ENCODE measurements at places on chromosomes 5 and 9.

DNA sequence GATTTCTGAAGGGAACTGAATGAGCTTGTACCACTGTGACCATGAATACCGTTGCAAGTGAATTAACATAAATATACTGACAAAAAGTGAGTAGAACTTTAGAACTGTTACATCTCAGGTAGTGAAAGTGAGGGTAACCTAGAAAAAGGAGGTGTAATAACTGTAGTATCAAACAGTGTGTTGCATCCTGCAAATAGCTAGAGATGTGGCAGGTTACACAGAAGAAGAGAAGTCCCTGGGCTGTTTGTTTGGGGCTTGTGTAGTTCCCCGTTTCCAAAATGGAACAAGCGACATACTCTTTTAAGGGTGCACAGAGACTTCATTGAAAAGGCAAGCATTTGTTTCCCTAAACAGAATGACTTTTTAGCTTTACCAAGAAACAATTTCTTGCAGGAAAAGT, 214.8 kb downstream of the NR3C1 start:
- no peak for DNase-seq

GRCh38 chr9:94867281-94867841, 140.9 kb downstream of the AOPEP start:
- DNase-seq, result no peak

DNA sequence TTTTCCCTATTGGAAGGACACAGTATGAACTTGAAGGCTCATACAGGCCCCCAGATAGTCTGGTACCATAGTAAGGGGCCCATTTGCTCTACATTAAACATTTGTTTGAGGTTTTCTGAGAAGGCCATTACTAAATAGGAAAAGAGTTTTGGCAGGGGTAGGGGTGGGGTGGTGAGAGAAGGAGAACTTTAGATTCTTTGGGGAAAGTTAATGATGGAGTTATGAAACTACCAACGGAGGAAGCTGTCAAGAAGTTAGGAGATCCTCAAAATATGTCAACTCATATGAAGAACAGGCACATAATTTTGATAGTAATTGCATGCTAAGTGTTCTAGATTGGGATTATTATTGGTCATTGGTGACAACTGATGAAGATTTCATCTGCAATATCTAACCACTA, 114.7 kb downstream of the TAF11L14 start:
- DNase-seq, result no peak

DNA sequence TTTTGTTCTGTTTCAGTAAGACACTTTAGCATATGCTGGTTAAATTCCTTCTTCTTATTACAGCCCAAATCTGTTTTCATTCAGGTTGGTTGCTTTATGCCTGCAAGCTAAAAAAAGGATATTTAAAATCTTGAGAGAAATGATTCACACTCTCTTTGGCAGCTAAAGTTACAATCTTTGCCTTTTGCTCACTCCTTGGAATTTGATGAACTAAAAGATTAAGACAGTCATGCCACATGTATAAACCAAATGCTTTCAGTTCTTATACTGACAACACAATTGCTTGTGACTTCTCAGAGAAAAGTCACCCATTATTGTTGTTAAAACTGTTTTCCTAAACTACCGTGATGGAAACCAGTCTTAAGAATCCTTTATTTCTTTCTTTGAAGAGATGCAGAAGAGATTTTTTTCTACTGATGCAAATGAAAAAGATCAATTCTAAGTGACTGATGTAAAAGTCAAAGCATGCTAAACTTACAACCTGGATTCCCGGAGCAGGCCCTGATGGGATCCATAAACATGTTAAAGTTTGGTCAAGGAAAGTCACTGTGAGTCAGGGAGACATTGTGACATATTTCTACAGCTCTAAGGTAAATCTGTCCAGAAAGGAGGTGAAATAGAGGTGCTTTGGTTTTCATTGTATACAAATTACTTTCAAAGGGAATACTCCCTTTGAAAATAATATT, 144.2 kb upstream of the CDH10 start:
- no peak for DNase-seq

DNA sequence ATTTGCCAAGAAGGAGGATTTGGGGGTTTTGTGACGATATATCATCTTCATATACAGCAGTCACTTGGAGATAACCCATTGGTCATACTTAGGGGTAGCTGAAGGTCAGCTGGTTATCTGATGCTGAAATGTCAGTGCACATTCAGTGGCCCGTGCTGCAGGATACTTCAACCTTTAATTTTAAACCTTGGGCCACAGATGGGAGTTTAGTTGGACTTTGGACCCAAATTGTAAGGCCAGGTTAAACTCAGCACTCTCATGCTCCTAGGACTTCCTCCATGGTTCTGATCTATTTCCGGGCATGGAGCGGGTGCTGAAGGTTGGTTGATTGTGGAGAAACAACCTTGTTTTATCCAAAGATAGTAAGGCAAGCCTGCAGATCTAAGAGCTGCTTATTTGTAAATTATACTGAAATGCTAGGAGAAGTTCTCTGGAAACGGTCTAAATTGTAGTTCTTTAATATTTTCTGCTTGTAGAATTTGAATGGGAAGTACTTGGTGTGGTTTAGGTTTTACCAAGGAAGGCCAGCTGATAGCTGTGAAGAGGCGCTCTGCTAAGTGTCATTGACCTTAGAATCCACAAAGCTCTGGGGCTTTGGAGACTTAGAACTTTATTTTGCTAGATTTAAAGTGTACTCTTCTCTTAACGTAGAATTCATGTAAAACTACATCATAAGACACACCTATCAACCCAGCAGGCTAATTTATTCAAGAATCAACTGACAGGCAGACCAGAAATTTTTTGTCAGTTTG, 38.6 kb downstream of the SLC44A1 start:
- no peak for DNase-seq

- DNase-seq, result no peak
These were observed 7.6 kb upstream of the AHRR start for GRCh38 chr5:313806-314376.

DNA sequence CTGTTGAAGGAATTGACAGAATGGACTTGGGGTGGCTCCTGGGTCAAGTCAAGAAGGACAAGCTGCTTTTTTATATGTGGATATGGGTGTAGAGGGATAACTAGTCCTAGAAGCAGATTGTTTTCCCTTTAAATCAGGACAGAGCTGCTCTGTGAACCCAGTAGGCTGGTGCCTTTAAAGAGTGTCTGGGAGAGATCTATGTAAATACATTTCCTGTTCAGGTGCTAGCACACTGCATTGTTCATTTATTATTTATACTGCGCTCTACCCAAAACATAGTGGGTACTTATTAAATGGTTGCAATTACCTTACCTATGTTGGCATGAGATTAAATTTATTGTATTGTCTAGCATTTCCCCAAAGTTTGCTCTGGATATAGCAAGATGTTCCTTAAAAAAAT, 86.6 kb upstream of the EQTN start:
- no peak for DNase-seq

GRCh38 chr5:132182359-132183040, 45.2 kb downstream of the P4HA2 start:
- no peak for DNase-seq

DNA sequence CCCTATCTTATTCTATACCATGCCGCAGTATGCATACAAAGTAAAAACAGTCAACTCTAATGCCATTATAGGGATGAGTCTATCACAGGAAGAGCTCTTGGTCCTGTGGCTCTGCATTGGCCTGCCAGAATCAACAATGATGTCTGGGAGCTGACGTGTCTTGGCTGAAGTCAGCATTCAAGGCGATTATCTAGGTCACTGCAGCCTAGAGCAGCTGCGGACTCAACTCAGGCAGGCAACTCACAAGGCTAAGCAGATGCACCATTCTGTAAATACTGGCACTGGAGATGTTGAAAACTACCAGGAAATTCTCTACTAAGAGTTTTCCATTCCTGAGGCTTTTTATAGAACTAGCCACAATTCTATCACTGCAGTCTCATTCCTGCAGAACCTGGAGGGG, 13.3 kb downstream of the SPATA9 start:
- DNase-seq, result no peak

GRCh38 chr9:93458712-93459111, 5.3 kb upstream of the FAM120AOS start:
- DNase-seq, result no peak

DNA sequence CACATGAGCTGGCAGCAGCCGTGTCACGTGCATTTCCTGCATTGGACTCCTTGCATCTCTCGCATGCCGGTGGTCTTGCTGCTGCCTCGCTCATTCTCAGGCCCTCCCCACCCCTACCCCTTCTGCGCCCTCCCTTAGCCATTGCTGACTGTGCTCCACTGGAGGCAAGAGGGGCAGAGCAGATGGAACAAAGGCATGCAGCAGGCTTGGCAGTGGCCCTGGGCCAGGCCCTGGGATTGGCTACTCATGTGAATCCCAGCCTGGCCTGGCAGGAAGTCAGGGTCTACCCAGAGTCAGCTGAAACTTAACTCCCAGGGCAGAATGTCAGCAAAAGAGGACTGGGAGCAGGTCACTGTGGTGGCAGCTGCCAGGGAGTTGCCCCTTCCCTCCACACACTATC, 62.3 kb downstream of the TSTD2 start:
- no peak for DNase-seq

DNA sequence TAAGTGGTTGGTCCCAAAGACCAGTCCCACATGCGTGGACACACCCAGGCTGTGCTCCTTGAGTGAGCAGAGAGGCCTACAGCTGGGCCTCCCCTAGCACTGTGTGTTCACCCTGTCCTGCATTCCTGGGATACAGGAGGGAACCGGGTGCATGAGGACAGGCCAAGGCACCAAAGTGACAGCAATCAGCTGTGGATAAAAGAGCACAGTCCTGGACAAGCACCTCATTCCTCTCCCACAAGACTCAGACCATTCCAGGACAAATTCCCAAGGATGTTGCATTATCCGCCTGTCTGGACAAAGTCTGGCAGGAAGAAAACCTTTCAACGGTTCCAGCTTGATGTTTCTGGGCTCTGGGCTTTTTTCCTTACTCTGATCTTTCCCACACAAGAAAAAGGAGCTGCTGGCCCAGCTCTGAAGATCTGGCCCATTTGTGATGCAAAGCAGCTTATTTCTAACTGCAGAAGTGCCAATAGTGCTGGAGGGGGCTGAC, 273.2 kb downstream of the ENC1 start:
- DNase-seq, result no peak

DNA sequence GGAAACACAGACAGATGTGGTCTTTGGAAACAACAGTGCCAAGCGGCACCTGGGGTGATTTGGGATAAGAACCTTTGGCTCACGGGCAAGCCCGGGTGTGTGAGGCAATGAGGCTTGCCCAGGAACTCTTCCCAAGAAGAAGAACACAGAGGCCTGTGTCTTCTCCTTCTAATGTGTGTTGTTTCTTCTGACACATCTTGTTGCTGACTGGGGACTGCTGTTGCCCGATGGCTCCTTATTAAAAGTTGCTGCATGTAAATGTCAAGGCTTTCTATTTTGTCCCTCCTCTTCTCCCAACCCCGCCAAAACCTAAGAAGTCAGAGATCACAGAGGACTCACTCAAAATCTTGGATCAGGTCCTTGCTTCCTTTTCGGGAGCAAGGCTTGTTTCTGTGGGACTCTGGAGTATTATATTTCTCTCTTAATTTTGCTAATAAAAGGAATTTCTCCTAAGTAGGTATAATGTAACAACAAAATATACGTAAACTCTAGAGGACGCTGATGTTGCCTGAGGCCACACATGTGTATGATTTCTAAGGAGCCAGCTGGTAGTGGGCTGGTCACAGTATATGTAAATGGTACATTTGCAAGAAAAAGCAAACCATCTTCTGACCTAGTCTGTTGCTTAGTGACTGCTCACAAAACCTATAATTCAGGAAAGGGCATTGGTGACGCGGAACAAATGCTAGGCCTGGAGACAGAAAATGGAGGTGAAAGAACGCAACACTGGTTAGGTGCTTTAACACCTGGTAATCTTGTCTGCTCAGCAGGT, 232.5 kb downstream of the GADD45G start:
- DNase-seq, result no peak

GRCh38 chr9:21744841-21745240, 57.6 kb upstream of the MTAP start:
- DNase-seq, result no peak

- DNase-seq, result no peak
These were observed 103.6 kb downstream of the HSPA4 start for GRCh38 chr5:133155326-133155969.

DNA sequence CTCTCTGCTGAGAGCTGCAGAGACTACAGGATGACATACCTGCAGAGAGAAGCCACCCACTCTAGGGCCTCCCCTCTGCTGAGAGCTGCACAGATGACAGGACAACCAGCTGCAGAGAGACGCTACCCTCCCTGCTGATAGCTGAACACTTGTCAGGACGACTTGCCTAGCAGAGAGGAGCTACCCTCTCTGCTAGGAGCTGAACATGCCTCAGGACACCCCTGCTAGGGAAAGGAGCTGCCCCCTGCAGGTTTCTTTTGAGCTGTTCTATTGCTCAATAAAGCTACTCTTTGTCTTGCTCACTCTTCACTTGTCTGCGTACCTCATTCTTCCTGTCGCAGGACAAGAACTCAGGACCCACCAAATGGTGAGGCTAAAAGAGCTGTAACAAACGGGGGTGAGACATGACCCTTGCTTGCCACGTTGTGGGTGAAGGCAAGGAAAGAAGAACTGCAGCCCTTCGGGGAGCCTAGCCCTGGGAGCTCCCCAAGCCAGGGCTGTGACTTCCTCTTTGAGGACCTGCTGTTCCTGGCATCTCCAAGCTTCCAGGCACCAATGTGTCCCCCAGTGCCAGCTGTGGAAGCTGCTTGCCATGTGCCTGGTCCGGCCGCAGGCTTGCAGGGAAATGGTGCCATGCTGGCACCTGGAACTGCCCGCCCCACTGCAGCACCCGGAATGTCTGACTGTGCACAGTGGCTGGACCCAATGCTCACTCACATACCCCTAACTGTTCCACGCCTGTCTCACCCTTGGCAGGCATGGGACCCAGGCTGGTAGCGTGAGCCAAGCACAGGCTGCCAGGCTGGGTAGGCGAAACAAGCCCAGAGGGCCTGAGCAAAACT, 5.1 kb upstream of the TESK1 start:
- no peak for DNase-seq

DNA sequence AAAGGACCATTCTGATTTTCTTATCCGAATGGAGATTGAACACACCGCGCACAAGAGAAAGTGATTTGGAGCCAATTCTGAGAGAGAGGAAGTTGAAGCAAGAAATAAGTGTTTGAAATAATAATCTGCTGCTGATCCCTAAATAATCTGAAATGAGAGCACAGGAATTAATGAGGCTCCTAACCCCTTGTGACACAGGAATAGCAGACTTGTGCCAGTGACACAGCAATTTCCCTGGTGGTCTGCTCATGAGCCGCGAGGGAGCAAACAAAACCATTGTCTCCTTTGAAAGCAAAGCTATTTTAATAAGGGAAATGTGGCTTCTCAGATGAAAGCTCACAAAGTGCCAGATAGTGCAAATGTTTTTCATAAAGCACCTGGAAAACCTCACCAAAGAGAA, 936.1 kb upstream of the WWC1 start:
- DNase-seq, result no peak

DNA sequence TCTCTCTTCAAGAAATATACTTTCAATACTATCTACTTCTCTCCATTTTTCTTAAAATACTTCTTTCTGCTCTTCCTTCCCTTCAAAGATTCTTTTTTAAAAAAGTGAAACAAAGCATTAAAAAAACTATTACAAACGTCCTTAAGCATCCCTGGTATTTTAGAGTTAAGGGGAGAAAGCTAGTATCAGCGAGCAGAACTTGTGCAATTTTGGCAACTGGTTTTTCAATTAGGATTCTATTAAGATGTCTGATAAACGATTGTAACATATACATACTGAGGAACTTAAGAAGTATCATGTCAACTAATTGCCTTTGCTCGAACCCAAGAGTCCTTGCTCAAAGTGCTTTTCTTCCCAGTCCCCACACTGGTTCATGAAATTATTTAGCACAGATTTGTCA, 459.2 kb downstream of the BNC2 start:
- DNase-seq, result no peak

Measured in NCI-H187 treated with DMSO at 0.1 percent for 48 hours (cell line).